ENCODE measurements at places on chromosomes 1 and 21. TPM values are rescaled to one million over a fixed set of nuclear protein-coding genes. Genes with fewer than 3 reads are reported as not detected.

- no peaks in the 10 kb centered on the region for H3K36me3 ChIP-seq
- no peak overlapping the region for H3K4me3 ChIP-seq
- H3K27ac ChIP-seq: no peak overlapping the region
- H3K27me3 ChIP-seq: no peaks in the 10 kb centered on the region
These were observed 124.5 kb downstream of the KCNK1 start for GRCh38 chr1:233738396-233738795.

GRCh38 chr1:53450225-53450624, 9.0 kb upstream of the DMRTB1 start:
- H3K27ac ChIP-seq: no peak overlapping the region
- DNase-seq: no peak
- H3K36me3 ChIP-seq: no peaks in the 10 kb centered on the region
- H3K4me3 ChIP-seq: no peak overlapping the region

DNA sequence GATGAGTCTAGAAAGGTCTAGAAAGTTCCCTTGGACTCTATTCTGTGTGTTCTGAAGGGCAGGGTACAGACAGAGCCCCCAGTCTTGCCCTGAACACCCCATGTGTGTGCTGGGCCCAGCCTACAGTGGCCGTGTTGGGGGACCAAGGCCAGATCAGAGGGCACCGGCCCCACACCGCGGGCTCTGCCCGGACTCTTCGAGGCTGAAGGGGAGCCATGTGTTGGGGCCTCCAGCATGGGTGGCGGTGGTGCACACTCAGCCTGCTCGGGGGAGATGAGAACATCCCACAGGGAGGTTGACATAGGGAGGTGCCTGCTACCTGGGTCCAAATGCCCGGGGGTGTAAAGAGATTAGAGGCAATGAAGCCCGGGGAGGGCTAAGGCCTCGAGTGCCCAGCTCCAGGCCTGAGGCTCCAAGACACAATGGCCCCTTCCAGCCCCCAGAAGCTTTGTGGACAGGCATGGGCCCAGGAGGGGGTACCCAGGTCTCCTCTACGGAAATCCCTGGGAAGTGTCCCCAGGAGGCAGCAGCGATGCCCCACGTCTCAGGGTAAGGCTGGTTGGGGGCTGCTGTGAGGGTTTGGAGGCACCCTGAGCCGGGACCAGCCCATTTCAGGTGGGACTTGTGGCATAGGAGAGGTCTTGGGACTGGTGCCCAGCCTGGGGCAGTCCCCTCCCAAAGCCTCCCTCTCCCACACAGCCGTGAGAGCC, 12.1 kb downstream of the ARHGEF16 start:
- no peaks in the 10 kb centered on the region for H3K27me3 ChIP-seq
- no peaks in the 10 kb centered on the region for H3K4me1 ChIP-seq
- no peak for DNase-seq

DNA sequence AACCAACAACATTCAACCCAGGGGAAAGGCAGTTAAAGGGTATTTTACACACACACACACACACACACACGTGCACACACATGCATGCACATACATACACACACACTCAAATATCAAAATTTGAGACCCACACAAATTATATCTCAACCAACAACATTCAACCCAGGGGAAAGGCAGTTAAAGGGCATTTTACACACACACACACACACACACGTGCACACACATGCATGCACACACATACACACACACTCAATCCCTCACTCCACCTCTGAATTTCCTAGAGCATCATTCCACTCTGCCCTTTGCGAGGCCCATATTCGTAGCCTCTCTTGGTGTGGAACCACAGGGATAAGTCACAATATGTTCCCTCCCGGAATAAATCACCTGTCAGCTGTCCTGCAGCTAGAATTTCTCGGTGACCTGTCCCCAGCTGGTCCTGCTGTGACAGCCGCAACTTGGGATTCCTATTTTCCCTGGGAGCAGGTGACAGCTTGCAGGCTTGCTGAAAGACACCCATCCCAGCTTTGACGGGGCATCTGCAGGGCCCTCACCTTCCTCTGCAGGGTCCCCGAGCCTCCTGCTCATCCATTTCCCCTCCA, 122.7 kb downstream of the PSMG1 start:
- H3K36me3 ChIP-seq: no peaks in the 10 kb centered on the region
- H3K27ac ChIP-seq: no peak overlapping the region
- no peaks in the 10 kb centered on the region for H3K27me3 ChIP-seq
- no peak overlapping the region for H3K4me3 ChIP-seq

GRCh38 chr21:18000981-18001686, 182.0 kb upstream of the C21orf91 start:
- H3K36me3 ChIP-seq: no peaks in the 10 kb centered on the region
- H3K27me3 ChIP-seq: no peaks in the 10 kb centered on the region
- H3K27ac ChIP-seq: no peak overlapping the region
- H3K4me1 ChIP-seq: no peaks in the 10 kb centered on the region

AGL gene
- 26.6 TPM for total RNA-seq

NGF gene
- 7.2 TPM for total RNA-seq
